ENCODE measurements at places on chromosomes 7 and 10.

- DNase-seq = no peak
Observed at GRCh38 chr7:112224186-112224585, 17.7 kb downstream of the ZNF277 start.

GRCh38 chr7:47666164-47666862 is 84.4 kb upstream of the TNS3 start:
- no peak for DNase-seq

DNA sequence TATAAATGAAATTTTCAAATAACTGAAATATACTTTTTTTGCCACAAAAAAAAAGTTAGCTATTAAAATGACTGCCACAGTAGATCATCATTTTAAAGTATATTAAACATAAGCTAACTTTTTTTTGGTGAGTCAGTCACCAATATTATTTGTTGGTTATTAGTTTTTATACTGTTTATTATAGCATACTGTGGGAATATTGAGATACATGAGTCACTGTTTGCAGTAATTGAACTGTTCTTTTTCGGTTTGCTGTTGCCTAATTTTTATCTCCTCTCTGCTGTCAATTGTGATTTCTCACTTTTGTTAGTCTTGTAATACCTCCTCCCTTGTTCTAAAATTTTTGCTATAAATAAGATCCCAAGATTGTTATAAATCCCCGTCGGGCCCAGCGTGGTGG is 45.7 kb downstream of the BTAF1 start:
- no peak for DNase-seq

- DNase-seq = no peak
Observed at GRCh38 chr7:148939128-148939755, 55.2 kb upstream of the EZH2 start.

GRCh38 chr10:44993226-44993921 is 7.3 kb upstream of the ZNF22 start:
- no peak for DNase-seq
